ENCODE measurements at places on chromosomes 6 and 20. TPM values are rescaled to one million over a fixed set of nuclear protein-coding genes. Genes with fewer than 3 reads are reported as not detected.
A peak's percentile ranks its signal among the peaks of the same experiment; 100 is the strongest.

GRCh38 chr20:60001108-60001507, 42.9 kb downstream of the CDH26 start:
- DNase-seq = no peak

DNA sequence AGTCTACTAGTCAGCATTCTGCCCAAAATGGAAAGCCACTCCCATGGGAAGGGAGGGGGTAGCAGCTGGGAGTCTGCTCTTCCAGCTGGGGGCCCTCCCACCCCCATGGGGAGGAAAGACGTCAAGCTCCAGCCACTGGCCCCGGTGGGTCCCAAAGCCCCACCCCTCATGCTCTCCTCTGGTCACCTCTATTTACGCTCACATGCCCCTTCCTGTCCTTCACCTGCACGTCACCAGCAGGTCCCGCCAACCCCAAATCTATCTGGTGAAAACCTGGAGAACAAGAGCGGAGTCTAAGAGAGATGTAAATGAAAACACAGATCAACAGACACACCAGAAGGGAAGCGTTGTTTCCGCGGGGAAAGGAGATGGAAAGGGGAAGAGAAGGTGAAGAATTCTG, 30.0 kb upstream of the ZBP1 start:
- no peak for DNase-seq

GRCh38 chr6:116036075-116036773, 24.5 kb downstream of the FRK start:
- no peak for DNase-seq

DNA sequence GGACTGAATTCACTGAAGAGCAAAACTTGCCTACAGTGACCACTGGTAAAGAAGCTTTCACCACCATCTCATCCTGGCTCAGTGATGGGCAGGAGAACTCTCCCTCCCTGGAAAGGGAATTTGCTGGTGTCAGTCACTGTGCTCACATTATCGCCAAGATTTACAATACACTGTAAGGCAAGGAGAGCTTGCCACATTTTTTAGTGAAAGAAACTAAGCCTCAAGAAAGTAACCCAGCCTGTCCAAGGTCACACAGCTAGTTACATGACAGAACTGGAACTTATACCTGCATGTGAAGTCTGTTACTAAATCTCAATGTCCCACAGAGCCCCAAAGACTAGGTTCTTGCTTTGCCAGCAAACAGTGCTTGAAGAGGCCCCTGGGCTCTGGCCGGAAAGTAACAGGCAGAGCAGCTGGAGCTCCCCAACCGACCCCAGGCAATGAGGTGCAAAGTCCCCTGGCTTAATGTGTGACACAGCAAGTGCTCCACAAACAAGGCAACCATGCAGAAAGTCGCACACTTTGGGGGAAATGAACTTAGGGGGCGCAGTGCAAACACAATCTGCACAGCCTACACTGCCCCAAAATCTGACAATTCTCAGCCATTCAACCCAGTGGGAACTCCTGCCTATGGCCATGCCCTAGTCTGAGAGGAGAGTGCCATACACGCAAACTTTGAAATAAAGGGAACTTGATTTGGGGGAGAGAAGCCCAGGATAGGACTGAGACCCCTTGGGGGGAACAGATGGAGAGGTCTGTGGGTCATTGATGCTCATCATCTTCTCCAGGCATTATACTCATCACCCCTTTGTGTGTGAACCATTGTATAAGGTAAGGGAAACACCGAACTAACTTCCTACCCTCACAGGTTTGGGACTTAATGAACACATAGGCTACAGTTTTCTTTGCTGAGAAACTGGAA, 1.9 kb downstream of the BCL2L1 start:
- DNase-seq = no peak

DNA sequence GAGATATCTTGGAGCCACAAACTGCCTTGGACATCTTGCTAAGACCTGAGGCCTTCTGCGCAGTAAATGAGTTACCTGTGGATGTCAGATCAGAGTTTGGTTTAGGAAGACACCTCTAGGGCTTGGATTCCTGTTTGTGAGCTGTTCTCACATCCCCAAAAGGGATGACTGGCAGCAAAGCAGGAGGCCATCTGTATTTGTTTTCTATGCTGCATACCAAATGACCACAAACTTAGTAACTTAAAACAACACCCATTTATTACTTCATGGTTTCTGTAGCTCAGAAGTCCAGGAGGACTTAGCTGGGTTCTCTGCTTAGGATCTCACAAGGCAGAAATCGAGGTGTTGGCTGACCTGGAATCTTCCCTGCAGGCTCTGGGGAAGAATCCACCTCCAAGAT, 116.7 kb downstream of the UNC5CL start:
- no peak for DNase-seq

GRCh38 chr6:142569676-142570075, 267.9 kb downstream of the ADGRG6 start:
- no peak for DNase-seq

DNA sequence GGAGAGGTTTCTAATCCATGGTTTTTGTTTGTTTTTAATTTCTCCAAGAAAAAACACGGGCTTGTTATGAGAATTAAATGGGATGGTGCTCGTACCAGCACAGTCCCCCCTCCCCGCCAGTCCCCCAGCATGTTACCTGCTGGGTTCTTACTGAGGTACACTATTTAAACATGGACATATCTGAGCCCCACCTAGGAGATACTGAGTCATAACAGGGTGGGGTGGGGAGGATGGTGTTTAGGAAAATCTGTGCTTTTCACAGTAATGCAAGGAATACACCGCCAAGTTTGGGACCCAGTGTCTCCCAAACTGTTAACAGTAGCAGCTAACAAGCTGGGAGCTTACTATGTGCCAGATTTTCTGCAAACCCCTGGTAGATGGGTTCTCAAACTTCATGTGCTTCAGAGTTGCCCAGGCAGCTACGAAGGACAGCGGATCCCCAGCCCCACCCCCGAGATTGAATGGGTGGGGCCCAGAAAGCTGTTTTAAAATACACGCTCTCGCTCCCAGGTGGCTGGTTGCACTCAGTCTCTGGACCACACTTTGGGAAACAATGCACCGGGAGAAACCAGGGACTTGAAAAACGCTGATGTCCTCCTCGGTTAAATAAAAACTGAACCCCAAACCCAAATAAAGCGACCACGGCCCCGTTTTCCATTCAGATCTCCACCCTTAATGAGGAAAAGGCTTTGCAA, 995 bp downstream of the ZFP64 start:
- DNase-seq = peak; percentile 29

Gene FIG4
- 21.6 TPM for polyA plus RNA-seq

Gene ZNF451
- 48.2 TPM for polyA plus RNA-seq

Data from right lung (tissue), 10 donors.